ENCODE measurements at places on chromosomes 5 and 9. TPM values are rescaled to one million over a fixed set of nuclear protein-coding genes. Genes with fewer than 3 reads are reported as not detected.

The LCN6 gene
- not detected for total RNA-seq

The KIAA0825 gene
- total RNA-seq = 3.6 TPM

The F2RL1 gene
- 62.0 TPM for total RNA-seq

The CERCAM gene
- 57.0 TPM for total RNA-seq

The P4HA2 gene
- total RNA-seq = 471 TPM

The FGF18 gene
- total RNA-seq = 0.22 TPM

The QRFP gene
- not detected for total RNA-seq

The GABRA1 gene
- not detected for total RNA-seq

The TAS2R1 gene
- total RNA-seq = not detected

The PDCD1LG2 gene
- total RNA-seq = 10.1 TPM

The FRRS1L gene
- total RNA-seq = 2.5 TPM

The SLC12A7 gene
- 17.6 TPM for total RNA-seq

The PAEP gene
- total RNA-seq = not detected

The TICAM2 gene
- total RNA-seq = 7.6 TPM

The PCDHB16 gene
- total RNA-seq = 0.33 TPM

The PARP8 gene
- 8.7 TPM for total RNA-seq
